Nucleus accumbens (tissue), 56 donors: ENCODE measurements at places on chromosomes 16 and 17.

GRCh38 chr17:77420804-77421629 is 280.2 kb downstream of the SEC14L1 start:
- DNase-seq: no peak

DNA sequence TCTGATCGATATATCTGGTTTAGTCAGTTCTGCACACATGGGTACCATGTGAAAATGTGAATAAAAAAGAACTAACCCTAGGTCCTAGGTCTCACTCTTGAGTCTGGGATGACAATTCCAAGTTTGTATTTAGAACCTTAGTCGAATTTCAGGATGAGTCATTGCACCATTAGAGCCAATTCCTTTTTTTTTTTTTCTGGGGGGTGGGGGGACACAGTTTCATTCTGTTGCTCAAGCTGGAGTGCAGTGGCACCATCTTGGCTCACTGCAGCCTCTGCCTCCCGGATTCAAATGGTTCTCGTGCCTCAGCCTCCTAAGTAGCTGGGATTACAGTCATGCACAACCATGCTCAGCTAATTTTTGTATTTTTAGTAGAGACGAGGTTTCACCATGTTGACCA is 41.6 kb downstream of the SPAG9 start:
- DNase-seq: no peak

DNA sequence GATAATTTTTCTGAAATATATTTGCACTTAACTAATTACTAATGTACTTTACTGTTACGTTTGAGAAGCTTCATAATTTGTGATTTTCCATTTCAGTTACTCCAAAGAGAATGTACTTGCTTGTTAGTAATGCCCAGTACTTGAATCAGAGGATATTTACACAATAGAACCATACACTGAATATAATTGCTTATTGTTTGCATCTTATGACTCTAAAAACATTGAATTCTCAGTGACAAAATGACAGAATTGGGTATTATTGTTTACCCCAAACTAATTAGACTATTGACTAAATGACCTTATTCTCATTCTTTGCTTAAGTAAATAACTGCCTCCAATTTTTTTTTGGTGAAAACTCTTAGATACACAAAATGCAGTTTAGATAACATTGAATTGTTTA is 8.9 kb downstream of the CCP110 start:
- no peak for DNase-seq

- DNase-seq: no peak
Observed at GRCh38 chr16:86243123-86243473, 267.2 kb upstream of the FOXF1 start.

- no peak for DNase-seq
Observed at GRCh38 chr16:14015033-14015432, 56.1 kb upstream of the MRTFB start.

DNA sequence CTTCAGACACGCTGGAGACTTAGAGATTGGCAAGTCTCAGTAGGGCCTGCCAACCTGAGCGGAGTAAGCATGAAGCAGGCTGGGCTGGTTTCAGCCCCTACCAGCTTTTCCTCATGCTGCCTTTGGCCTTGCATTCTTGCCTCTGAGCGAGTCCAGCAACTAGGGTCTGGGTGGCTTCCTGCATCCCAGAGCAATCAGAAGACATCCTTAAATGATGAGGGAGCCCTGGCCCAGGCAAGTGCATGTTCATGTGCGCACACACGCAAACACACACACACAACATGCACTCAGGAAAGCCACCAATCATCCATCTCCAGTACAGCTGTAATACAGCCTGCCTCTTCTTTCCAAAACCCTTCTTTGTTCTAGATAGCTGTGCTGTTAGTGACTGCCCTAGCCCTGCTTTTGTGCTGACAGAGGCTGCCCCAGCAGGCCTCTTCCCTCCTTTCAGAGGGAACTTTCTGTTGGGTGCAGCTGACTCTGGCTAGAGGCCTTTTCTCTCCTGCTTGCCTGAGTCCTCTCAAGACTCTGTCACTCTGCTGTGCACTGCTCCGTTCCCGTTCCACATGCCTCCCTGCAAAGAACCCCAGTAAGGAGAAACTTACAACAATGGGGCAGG is 30.7 kb upstream of the TBX2 start:
- no peak for DNase-seq

DNA sequence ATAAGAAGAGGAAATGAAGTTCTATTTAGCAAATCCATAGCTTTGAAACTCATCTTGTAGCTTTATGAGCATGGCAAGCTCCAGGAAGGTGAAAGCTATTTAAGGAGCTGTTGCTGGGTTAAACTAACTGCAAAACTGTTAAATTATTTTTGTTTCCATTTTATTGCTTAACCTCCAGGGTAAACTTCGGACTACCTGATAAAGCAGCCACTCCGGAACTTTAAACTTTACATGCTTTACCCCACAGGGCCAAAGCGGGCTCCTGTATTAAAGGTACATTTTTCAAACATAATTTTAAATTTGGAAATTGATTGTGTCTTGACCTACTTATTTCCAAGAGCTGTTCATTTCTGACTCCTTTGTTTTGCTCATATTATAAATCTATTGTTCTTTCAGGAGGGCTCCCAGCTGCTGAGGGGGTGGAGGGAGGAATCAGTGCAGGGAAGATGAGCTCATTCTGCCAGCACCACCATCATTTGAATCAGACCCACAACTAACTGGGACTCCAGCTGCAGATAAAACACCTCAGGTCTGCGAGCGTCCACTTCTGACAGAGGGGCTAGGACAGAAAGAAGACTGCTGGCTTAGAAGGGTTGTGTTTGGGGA is 157.9 kb downstream of the IRX3 start:
- no peak for DNase-seq

DNA sequence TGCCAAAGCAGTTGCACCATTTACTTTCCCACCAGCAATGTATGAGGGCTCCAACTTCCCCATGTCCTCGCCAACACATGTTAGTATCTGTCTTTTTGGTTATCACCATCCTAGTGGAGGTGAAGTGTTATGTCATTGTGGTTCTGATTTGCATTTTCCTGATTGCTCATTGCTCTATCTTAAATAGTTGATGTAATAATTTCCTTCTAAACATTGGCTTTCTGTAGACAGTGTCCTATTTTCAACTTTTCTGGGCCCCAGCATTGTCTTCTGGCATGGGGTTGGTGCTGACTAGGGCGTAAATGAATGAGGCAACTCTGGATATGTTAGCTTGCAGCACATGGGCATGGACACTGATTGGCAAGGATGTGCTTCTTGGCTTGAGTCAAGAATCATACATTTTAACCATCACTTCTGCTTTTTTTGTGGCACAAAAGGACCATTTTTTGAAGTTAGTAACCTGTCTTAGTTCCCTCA is 25.1 kb downstream of the PLCG2 start:
- DNase-seq: no peak

- no peak for DNase-seq
Observed at GRCh38 chr17:18259621-18260331, 686 bp upstream of the MIEF2 start.

DNA sequence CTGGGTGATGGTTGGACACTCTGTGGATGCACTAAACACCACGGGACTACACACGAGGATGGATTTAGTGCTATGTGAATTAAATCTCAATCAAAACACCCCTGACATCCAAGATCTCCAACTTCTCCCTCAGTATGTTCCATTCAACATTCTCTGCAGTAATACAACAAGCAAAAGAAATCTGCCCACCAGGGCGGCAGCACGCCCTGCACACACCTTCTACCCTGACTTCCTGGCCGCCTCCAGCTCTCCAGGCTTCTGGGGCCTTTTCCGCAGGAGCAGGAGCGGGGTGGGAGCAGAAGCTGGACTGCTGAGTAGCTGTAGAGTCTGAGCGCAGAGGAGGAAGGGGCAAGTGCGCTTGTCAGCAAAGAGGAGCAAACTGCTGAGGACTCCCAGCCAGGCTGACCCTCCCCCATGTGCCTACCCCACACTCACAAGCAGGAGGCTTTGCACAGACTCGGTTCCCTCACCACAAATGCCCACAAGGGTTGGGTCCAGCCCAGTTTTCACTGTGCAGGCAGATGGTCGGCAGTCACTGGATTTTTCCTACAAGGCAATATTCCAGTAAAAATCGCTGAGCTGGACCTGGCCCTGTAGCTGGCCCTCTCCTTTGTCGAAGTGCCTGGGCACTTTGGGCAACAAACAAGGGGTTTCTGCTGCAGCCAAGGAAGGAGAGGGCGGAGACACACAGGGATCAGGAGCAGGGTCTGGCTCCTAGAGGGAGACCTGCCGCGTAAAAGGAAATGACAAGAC is 22.8 kb downstream of the ZDHHC7 start:
- no peak for DNase-seq

DNA sequence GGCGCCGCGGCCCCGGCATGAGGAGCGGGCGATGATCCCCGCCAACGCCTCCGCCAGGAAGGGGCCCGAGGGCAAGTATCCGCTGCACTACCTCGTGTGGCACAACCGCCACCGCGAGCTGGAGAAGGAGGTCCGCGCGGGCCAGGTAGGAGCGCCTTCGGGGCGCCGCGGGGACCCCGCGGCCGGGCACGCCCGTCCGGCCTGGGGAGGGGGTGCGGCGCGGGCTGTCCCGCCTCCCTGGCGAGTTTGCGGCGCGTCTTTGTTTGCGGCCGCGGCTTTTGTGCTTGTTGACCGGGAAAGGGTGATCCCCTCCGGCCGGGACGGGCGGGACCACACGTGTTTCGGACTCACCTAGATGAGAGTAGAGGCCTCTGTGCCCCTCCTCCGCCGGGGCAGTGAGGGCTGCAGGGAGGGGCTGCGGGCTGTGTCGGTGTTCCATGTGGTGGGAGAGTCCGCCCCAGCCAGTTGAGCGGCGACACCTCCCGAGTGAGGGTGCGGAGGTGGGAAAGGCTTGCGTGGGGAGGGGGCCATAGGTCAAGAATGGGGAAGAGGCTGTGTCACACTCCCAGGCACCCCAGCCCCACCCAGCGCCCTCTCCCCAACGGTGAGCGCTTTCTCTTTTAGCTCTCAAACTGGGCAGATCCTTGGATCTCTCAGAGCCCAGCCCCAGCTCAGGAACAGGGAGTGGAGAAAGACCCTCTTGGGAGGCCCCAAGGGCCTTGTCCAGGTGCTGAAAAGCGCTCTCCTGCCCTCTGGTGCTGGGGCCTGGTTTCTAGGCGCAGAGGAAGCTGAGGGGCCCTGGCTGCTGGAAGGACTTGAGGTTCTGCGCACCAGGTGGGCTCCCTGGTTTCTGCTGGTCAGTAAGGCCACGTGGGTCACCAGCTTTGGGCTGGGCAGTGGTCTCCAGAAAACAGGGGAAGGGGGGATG is 923 bp downstream of the ANKRD13B start:
- DNase-seq: no peak
